ENCODE measurements at places on chromosomes 6 and 20.

DNA sequence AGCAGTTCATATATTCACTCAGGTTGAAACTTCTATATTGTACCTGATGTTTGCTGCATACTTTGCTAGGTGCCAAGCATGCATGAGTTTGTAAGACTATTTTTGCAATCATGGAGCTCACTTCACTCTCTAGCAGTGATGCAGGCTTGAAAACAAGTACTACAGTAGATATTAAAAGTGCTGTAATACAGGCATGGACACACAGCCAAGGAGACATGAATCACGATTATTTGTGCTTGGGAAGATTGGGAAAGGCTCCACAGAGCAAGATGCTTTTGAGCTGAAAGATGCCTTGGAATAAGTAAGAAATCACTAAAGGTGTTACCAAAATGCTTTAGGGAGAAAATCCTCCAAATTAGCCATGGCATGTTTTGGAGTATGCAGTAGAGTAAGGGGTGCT, 427.4 kb downstream of the UTRN start:
- no peak for DNase-seq

- peak; percentile 83 for DNase-seq
These were observed at the start of gene ENPP5 for GRCh38 chr6:46170357-46171289. TSS of gene ENPP5 (minus strand) at chr6:46170980. CDS start at chr6:46168262, 2,718 bp downstream.

- no peak for DNase-seq
These were observed 81.2 kb downstream of the UNC5CL start for GRCh38 chr6:40957616-40958492.

DNA sequence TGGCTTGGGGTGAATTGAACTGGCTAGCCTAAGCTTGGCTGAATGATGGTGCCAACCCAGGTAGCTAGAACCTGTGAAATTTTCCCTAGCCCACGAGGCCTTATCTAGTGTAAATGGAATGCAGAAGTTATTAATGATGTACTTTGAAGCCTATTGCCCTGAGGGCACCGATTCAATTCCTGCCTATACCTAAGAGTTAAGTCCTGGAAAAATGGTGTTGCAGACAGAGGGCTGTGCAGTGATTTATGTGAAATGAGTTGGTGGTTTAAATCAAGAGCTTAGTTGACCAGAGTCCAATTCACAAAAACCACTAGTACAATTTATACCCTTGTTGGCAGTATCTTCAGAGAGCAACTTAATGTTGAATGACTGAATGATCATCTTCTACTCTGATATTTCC, 373.8 kb upstream of the JAG1 start:
- no peak for DNase-seq

- no peak for DNase-seq
These were observed 220.7 kb upstream of the THBS2 start for GRCh38 chr6:169474362-169474761.

GRCh38 chr6:116866281-116866871, 10.7 kb upstream of the RFX6 start:
- no peak for DNase-seq

- no peak for DNase-seq
These were observed 62.3 kb downstream of the FKBP5 start for GRCh38 chr6:35626401-35626800.

DNA sequence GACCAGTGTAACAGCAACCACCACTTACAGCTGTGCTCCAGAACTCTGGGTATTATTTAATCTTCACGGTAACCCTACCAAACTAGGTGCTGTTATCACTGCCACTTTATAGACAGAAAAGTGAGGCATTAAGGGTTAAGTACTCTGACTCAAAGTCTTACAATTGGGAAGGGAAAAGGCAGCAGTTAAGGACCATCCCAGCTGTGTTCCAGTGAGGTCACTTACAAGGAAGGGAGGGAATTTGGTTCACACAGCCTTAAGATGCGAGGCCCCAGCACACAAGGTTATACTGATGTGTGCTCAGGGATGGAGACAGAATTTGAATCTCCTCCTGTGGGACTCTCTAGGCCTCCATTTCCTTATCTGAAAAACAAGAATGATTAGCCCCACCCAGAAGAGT, 46.7 kb downstream of the TRERF1 start:
- DNase-seq: no peak

- DNase-seq: no peak
These were observed 42.8 kb upstream of the PSMF1 start for GRCh38 chr20:1075616-1076015.

- no peak for DNase-seq
These were observed 50.2 kb upstream of the HINT3 start for GRCh38 chr6:125906158-125906998.

DNA sequence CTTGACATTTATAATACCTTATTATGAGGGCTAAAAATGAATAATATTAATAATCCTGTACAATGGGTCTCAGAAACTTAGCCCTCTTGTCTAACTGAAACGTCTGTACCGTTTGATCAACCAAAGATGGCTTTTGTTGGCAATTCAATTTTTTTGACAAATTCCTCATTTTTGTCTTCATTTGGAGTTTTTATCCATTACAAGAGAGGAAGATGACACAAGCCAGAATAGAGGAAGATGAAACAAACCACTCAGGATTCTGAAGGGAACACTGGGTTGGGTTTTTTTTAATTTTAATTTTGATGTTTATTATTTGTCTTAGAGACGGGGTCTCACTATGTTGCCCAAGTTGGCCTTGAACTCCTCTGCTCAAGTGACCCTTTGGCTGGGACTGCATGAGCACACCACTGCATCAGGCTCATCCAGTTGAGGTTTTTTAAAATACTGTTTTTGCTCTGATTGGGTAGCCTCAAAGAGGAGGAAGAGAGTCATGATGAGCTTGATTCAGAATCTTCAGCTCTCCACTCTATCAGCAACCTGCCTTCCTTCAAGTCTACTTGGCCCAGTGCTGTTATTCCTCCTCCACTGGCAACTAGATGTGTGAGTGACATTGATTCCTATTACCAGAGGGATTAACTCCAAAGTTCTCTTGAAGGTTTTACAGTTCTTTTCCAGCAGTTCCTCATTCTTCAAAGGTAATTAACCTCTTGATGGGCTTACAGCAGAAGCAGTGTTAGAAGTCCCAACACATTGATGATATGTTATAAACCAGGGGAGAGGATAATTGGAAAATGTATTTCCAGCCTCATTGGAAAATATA, 71.3 kb downstream of the ATXN1 start:
- no peak for DNase-seq

GRCh38 chr6:53651205-53651763, 14.3 kb downstream of the KLHL31 start:
- DNase-seq: no peak

DNA sequence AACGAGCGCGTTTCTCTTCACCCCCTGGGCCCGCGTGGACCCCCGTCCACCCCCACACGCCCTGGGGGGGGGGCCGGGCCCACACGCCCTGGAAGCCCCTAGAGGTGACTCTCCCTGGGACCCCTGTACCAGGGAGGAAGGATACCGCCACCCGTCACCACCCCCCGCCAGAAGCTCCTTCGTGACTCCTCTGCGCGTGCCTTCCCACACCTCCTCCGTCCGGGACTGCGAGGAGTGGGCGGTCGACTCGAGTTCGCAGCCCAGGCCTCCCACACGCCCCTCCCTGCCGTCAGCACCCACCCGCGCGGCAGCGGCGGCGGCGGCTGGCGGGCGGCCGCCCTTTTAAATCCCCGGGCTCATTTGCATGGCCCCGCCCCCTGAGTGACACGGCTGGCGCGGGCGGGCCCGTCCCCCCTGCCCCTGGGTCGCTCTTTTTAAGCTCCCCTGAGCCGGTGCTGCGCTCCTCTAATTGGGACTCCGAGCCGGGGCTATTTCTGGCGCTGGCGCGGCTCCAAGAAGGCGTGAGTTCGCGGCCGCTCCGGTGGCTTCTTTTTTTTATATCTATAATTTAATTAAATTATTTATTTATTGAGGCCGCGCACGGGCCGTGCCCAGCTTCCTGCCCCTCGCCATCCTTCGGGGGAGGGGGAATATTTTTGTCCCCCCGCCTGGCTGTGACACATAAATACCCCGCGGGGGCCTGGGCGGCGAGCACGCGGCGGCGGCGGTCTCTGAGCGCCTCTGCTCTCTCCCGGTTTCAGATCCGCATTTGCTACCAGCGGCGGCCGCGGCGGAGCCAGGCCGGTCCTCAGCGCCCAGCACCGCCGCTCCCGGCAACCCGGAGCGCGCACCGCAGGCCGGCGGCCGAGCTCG, at the start of gene HMGA1:
HMGA1 (plus strand) TSS at position 431 of the 873 bp plus-strand sequence. CDS start 3,908 bp downstream, outside the sequence.
- DNase-seq: peak; percentile 93

- DNase-seq: no peak
These were observed 636.9 kb downstream of the MMUT start for GRCh38 chr6:48826152-48826515.

- DNase-seq: no peak
These were observed 58.0 kb downstream of the FOXO3 start for GRCh38 chr6:108618623-108619152.

GRCh38 chr20:51389543-51390264, 152.8 kb downstream of the NFATC2 start:
- no peak for DNase-seq

GRCh38 chr6:161273274-161273751, 548 bp downstream of the AGPAT4 start:
- peak; percentile 84 for DNase-seq

- DNase-seq: no peak
These were observed 34.8 kb upstream of the ZNFX1 start for GRCh38 chr20:49312661-49313060.

- DNase-seq: no peak
These were observed 68.1 kb upstream of the TXNDC5 start for GRCh38 chr6:7978736-7979135.

- DNase-seq: no peak
These were observed 278.0 kb downstream of the BMP7 start for GRCh38 chr20:56988446-56988845.

- DNase-seq: no peak
These were observed 281.7 kb upstream of the NT5E start for GRCh38 chr6:85168146-85168545.

GRCh38 chr20:34175879-34176278, 63.8 kb upstream of the EIF2S2 start:
- no peak for DNase-seq

GRCh38 chr20:58818586-58819285, 32.0 kb downstream of the GNAS-AS1 start:
- no peak for DNase-seq

GRCh38 chr20:62624719-62625453, 17.4 kb upstream of the SLCO4A1 start:
- DNase-seq: no peak

DNA sequence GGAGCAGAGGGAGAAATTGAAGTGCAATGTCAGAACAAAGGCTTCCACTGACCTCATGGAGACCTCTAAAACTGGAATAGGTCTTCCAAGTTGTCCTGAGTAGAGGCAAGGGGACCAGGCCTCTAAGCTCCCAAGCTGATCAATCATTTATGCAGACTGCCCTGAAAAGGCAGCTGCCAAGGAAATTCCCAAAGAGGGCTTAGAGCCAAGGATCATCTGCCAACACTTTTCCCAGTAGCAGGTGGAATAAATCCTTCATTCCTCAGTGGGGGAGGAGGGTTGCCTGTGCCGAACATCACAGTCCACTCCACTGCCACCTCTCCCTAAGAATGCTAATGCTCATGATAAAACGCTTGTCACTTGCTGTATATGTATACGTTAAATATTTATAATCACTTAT, 29.3 kb upstream of the RALY start:
- peak; percentile 33 for DNase-seq

Measured in retina (tissue), 1 donor.